Diencephalon (tissue), 1 donor: ENCODE measurements at places on chromosomes 5 and 9. TPM values are rescaled to one million over a fixed set of nuclear protein-coding genes. Genes with fewer than 3 reads are reported as not detected.

Gene GRM6
- total RNA-seq: 0.23 TPM

Gene CARTPT
- total RNA-seq: 2.3 TPM

Gene LHX6
- total RNA-seq: 22.1 TPM

Gene PLCXD3
- total RNA-seq: 23.5 TPM

Gene NREP
- 588 TPM for total RNA-seq

Gene ABO
- total RNA-seq: under 0.01 TPM

Gene ZCCHC7
- total RNA-seq: 31.4 TPM

Gene CA9
- 1.2 TPM for total RNA-seq

Gene IFNA2
- not detected for total RNA-seq

Gene ADGRV1
- total RNA-seq: 191 TPM

Gene LCN12
- total RNA-seq: 0.46 TPM

Gene OR13D1
- total RNA-seq: not detected

Gene SPINK4
- not detected for total RNA-seq

Gene CDKN2A
- 0.46 TPM for total RNA-seq

Gene PCDHGA10
- total RNA-seq: 15.2 TPM

Gene IFNA14
- not detected for total RNA-seq

Gene C1QTNF2
- total RNA-seq: 2.5 TPM

Gene KCTD16
- total RNA-seq: 51.0 TPM

Gene ACTBL2
- not detected for total RNA-seq

Gene MARCHF11
- 12.9 TPM for total RNA-seq

Gene IDNK
- total RNA-seq: 6.2 TPM

Gene SPATA31D4
- total RNA-seq: not detected

Gene CNTNAP3B
- 39.7 TPM for total RNA-seq

Gene CDH9
- total RNA-seq: 57.4 TPM

Gene CDH10
- total RNA-seq: 48.2 TPM

Gene PTPN3
- 23.5 TPM for total RNA-seq

Gene AK8
- total RNA-seq: 3.5 TPM

Gene NR2F1-AS1
- total RNA-seq: 82.4 TPM

Gene CSF2
- not detected for total RNA-seq

Gene SH3GL2
- 52.1 TPM for total RNA-seq

Gene SPAAR
- 0.46 TPM for total RNA-seq

Gene HAPLN1
- 15.9 TPM for total RNA-seq

Gene GPR150
- 0.23 TPM for total RNA-seq

Gene SOX30
- total RNA-seq: not detected

Gene SLC45A2
- total RNA-seq: 0.23 TPM

Gene HINT1
- 220 TPM for total RNA-seq

Gene CSF1R
- 15.7 TPM for total RNA-seq

Gene ADGRD2
- 0.46 TPM for total RNA-seq

Gene RGMB
- total RNA-seq: 95.5 TPM

Gene PRR16
- total RNA-seq: 6.5 TPM

Gene ELOVL7
- total RNA-seq: 6.9 TPM

Gene GCNT4
- 0.92 TPM for total RNA-seq

Gene ACOT12
- 5.1 TPM for total RNA-seq

Gene CCL27
- total RNA-seq: 0.69 TPM

Gene ARL14EPL
- total RNA-seq: not detected

Gene PCDHA3
- 20.1 TPM for total RNA-seq

Gene PDE6A
- not detected for total RNA-seq

Gene FAM120AOS
- total RNA-seq: 36.7 TPM

Gene GLRA1
- 5.5 TPM for total RNA-seq

Gene LPAR1
- total RNA-seq: 25.8 TPM

Gene SPACA9
- 5.1 TPM for total RNA-seq

Gene LCP2
- total RNA-seq: 2.5 TPM

Gene BTNL3
- total RNA-seq: not detected

Gene SURF4
- 91.3 TPM for total RNA-seq

Gene CNTNAP3
- total RNA-seq: 30.7 TPM

Gene ENTPD2
- 3.2 TPM for total RNA-seq
